D721Med (cell line): ENCODE measurements at places on chromosomes 3 and 15.

GRCh38 chr3:83065851-83066460, 1304.5 kb upstream of the GBE1 start:
- DNase-seq, result no peak

- no peak for DNase-seq
Measured at GRCh38 chr15:48811325-48811958, 573 bp upstream of the CEP152 start.

DNA sequence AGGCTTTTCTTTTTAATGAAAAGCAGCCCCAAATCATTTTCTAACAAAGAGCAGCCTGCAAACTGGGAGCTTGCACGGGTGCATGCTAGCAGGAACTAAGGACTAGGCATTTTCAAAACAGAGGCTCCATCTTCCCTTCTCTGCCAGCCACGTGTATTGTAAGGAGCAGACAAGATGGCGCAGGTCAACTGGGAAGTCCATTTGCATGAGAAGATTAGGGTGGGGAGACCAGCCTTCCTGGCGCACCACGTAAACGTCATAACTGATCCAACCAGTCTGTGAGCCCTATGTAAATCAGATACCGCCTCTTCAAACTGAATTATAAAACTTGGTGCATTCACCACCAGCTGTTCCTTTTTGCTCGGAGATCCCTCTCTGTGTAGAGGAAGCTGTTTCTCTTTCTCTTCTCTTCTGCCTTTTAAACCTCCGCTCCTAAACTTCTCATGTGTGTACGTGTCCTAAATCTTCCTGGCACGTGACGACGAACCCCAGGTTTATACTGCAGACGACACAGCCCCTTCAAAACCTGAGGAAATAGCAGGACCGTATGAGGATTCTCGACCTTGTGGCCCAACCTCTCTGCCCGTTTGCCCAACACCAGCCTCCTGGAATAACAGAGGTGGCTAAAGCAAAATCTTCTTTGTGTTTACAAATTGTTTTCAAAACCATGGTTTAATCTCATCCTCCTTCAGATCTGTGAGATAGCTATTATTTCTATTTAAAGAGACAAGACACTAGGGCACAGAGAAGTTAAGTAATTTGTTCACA, 26.4 kb upstream of the SLC30A4 start:
- DNase-seq, result no peak

GRCh38 chr3:24640330-24640877, 145.8 kb upstream of the THRB start:
- DNase-seq, result no peak

DNA sequence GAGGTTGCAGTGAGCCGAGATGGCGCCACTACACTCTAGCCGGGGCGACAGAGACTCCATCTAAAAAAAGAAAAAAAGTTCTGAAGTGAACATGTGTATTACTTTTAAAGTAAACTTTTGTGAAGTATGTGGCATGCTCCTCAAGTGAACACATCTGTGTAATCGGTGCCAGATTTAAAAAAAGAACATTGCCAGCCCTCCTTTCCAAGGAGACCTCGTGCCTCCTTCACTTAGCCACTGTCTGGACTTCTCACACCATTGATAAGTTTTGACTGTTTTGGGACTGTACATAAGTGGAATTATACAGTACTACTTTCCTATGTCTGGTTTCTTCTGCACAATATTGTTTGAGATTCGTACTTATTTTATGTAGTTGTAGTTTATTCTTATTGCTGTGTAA, 140.4 kb downstream of the UBE2E2 start:
- DNase-seq, result no peak

DNA sequence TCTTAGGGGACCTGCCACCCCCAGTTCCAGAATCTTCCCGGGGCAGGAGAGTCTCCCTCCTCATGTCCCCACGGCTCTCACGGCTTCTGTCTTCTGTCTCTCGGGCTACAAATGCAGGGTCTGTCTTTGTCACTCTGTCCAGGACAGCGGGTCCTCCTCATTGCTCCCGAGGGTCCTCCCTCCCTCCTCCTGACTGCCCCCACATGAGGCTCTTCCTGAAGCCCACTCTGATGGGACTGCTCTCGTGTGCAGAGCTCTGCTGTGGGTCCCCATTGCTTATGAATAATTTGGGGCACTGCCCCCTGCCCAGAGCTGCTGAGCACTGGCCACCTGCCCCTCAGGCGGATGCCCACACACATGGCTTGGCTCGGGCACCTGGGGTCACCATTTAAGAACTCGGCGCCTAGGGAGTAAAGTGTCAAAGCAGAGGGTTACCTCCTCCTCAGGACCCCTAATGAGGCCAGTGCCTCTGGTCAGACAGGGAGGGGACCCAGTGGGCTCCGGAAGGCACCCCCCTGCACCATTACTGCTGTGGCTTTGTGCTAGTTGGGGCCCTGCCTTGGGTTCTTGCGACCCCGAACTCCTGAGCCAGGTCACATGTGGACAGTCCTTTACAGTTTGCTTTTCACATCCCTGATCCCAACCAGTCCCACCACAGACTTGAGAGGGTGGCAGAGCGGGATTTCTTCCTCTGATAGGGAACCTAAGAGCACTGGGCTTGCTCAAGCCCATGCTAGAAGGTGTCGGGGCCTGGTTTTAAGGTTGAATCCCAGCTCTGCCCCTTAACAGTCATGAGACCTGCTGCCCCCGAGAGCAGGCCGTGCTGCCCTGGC, 22.1 kb downstream of the HDAC11 start:
- DNase-seq, result no peak

DNA sequence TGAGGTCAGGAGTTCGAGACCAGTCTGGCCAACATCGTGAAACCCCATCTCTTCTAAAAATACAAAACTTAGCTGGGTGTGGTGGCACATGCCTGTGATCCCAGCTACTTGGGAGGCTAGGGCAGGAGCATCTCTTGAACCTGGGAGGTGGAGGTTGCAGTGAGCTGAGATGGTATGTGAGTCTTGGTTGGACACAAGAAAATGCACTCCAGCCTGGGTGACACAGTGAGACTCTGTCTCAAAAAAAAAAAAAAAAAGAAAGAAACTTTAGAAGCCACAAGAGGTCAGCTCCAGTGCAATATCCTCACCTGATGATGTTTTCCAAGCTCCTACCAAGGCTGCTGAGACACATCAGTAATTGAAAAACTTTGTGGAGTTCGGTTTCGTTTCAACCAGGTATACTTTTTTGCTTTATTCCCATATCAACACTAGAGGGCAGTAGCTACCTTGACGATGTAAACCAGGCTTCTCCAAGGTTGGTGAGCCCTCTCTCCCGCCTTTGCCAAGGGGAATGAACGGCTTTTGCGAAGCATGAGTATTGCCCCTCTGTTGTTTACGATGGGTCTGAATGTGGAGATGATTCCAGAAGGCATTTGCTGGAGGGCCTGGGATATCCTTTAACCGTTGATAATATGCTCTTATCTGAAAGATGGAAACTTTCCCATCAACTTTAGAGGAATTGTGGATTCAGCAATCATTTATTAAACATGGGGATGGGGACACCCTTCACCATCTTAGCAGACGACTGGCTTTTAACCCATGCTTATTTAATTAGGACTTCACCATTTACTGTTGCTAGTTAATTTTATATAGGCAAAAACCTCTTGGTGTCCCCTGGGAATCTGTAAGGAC, 202.8 kb downstream of the SV2B start:
- peak; percentile 56 for DNase-seq

DNA sequence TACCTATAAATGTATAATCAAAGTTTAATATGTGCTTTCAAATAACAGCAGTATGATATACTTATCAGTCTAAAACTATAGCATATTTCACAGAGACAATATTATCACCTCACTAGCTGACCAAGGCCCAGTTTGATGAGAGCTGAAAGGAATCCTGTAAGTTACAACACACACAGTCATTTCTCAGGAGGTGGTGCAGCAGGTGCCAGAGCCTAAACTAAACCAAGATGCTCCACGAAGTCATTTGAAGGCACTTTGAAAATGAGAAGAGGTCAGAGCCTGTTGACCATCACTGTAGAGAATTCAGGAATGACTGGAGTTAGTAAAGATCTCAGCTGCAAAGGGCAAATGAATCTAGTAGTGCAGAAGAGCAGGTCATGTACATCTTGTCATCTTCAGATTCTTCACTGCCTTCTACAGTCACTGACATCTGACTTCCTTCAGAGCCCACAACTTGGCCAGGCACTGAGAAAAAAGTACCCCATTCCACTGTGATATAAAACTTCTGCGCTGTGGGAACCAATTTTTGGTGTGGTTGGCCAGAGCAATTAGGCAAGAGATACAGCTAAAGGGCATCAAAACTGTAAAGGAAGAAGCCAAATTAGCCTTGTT, 7.9 kb downstream of the GBE1 start:
- DNase-seq, result no peak

GRCh38 chr15:78265752-78266224, 1.4 kb downstream of the DNAJA4 start:
- no peak for DNase-seq

DNA sequence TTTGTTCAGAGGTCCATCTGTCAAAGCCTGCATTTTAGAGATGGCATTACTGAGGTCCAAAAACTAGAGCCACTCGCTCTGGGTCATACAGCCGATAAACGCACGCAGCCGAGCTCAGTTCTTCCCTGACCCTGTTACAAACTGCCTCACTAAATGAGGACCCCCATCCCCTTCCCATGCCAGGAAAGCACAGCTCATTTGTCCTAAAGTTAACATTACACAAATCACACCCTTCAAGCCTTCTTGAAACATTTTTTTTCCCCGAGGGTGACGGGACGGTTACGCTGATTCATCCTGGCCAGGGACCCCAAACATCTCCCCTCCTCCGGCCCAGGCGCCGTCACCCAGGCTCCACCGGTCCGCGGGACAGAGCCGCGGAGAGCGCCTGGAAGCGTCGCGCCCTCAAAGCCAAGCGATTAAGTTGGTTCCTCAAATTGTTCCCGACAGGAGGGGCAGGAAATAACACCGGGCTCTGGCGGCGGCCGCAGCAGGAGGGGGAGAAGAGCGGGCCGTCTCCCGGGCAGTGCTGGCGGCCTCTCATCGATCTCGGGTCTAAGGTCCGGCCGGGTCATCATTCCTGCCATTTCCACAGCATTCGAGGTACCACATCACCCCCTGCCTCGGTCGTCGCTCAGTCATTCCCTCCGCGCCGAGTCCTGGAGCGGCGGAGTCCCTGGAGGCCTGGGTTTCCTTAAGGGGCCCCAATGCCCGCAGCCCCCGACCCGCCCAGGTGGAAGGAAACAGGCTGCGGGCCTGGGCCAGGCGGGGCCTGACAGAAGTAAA, 619 bp upstream of the CMTM8 start:
- no peak for DNase-seq

DNA sequence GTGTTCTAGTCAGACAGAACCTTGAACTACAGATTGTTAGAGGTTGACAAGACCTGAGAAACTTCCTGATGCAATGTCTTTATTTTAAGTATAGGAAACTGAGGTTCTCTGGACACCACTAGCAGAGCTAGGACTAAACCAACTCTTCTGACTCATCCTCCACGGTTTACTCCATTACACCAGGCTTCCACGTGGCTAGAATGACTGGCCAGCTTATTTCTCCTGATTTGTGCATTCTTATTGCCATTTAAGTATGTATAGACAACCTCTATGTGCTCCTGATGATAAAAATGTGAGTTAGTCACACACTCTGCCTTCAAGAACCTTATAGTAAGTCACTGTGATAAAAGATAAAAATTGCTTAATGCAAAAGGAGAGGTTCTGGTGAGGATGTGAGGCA, 182.7 kb downstream of the MEX3B start:
- DNase-seq, result no peak

GRCh38 chr15:60568301-60568742, 89.4 kb upstream of the ICE2 start:
- no peak for DNase-seq

DNA sequence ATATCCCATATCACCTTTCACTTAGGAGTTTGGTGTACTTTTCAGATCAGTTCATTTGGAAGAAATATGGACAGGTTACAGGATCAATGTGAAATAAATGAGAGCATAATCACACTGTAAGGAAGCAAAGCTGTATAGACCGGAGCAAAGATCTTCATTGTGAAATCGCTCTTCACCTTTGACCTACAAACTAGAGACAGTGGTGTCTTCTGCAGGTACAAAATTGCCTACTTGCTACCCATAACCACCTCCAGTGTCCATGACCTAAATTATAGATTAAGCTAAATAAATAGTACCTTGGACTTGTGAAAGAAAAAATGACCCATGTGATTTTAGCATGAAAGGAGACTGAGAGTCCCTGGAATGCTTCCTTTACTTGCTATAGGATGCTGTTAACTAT, 379.5 kb upstream of the SUCLG2 start:
- no peak for DNase-seq

- DNase-seq, result no peak
Measured at GRCh38 chr15:27821273-27821672, 277.8 kb downstream of the OCA2 start.

DNA sequence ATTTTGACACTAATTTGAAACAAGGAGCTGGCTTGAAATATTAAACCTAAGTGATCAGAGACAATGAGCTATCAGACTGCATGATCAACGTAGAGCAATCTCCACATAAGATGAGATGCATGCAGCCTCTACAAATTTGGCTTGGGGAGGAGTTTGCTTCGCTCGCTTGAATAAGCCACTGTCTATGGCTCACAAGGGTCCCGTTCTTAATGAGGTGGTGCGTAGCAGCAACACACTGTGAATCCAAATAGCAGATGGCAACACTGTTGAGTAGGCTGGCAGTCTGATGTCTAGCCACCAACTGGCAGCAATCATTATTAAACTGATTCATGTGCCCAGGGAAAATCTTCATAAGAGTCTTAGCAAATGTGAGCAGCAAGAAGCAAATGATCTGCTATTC, 125.4 kb upstream of the CCDC54 start:
- DNase-seq, result no peak

DNA sequence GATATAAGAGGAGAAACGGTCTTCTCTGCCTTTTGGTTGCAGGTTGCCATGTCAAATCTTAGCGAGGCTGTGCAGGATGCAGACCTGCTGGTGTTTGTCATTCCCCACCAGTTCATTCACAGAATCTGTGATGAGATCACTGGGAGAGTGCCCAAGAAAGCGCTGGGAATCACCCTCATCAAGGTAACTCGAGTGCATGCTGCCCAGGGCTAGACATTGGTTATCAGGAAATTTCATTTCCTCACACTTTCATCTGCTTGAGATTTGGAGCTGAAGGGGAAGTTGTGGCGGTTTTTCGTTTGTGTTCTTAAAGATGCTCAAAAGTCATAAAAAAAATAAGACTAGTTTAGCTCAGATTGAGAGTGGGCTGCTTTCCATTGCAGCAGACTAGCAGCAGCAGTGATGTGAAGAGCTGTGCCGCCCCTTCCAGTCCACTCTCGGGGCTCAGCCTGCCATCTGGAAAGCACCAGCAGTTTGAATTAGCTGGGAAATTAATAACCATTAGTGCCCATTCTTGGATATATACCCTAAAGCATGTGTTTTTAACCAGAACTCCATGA, 32.2 kb downstream of the GPD1L start:
- no peak for DNase-seq

DNA sequence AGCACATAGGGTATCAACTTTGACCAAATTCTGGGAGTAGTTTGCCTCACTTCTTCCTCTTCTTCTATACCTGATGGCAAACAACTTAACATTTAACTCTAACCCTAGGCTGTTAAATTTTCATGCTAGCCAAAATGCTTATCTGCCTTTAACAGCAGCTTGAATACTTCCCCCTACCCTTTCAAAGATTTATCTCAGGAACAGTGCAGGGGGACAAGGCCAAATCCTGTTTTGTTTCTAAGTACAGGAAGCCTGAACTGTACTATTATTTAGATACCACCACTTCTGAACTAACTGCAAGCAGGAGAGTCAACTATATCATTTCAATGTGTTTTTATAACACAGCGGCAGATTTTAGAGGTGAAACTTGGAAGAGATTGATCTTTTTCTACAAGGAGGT, 104.0 kb upstream of the CNTN6 start:
- DNase-seq, result no peak
